Activated T-helper 1 cell treated with anti-CD3 and anti-CD28 coated beads, Interleukin-2, amount 50 U/mL, for 16 hours (primary cell): ENCODE measurements at places on chromosomes 11 and 22.

- DNase-seq = no peak
Measured at GRCh38 chr11:117528097-117528721, 200.6 kb downstream of the CEP164 start.

DNA sequence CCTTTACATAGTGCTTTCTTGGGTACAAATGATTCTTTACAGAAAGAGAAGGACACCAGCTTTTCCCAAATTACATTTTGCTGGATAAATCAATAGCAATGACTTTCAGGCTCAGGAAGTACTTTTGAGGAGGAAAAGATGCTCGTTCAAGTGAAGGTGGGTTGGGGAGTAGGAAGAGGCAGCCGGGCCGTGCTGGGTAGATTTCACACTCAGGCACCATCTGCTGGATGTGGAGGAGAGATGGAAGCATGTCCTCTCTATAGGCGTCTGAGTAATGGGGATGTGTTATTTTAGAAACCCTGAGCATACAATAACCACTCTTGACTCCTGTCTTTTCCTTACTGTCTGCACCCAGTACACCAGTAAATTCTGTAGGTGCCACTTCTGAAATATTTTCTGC is 152.3 kb upstream of the LARGE1 start:
- DNase-seq = no peak

DNA sequence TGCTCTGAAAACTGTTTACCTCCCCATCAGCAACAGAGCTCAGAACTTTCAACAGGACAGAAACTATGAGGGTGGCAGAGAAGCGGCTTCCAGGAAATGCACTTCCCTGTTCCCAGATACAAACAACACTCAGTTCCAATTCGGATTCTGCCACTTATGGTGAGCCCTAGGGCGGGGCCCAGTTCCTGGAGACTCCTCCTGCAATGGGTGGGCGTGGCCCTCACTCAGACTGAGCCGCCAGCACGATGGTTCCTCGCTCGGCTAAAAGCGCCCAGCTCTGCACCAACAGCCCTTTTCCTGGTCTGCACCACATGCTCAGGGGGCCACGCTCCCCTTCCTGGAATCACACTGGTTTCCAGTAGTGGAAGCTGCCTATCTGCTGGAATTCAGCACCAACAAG is 314.1 kb downstream of the CTTN start:
- no peak for DNase-seq

GRCh38 chr11:1823376-1824220 is 11.2 kb upstream of the SYT8 start:
- DNase-seq = no peak

- no peak for DNase-seq
Measured at GRCh38 chr11:34936945-34937629, 20.7 kb downstream of the PDHX start.

- DNase-seq = no peak
Measured at GRCh38 chr11:10540546-10540914, 457 bp downstream of the RNF141 start.
